Fibroblast of skin of right quadriceps (primary cell): ENCODE measurements at places on chromosomes 12 and 14.

DNA sequence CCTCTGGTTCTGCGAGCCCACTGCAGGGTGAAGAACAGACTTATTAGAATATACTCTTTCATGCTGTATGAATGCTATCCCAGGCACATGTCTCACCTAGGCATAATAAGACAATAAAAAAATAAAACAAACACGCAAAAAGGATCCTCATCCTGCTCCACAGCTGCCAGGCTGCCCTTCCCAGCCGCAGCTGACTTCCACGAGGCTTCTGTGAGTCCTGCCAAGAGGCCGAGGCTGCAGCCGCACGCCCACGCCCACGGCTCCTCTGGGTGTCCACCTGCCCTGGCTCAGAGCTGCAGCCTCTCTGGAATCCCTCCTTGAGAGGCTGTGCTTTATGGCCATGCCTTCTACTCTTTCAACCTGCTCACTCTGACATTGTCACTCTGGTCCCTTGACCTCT lies 6.9 kb downstream of the SMIM41 start:
- DNase-seq = no peak

DNA sequence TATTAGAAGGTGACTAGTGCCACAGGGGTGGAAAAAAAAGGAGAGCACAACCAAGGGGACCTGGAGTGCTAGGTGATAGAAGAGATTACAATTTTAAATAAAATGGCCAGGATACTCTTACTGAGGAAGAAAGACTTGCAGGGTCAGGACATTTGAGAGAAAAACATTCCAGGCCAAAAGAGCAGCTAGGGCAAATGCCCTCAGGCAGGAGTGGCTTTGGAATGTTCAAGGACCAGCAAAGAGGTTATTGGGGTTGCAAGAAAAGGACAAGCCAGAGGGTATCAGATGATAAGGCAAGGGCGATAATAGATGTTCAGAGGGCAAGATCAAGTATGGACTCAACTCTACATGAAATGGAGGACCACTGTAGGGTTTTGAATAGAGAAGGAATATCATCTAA lies 146.4 kb downstream of the KIF21A start:
- no peak for DNase-seq

- DNase-seq = no peak
Measured at GRCh38 chr14:40981247-40981646, 625.4 kb upstream of the LRFN5 start.

- DNase-seq = no peak
Measured at GRCh38 chr12:58725400-58726105, 194.8 kb downstream of the LRIG3 start.

- no peak for DNase-seq
Measured at GRCh38 chr14:81523616-81524015, 10.0 kb downstream of the SEL1L start.

GRCh38 chr14:75081660-75082229 lies 12.3 kb downstream of the ZC2HC1C start:
- DNase-seq = no peak

DNA sequence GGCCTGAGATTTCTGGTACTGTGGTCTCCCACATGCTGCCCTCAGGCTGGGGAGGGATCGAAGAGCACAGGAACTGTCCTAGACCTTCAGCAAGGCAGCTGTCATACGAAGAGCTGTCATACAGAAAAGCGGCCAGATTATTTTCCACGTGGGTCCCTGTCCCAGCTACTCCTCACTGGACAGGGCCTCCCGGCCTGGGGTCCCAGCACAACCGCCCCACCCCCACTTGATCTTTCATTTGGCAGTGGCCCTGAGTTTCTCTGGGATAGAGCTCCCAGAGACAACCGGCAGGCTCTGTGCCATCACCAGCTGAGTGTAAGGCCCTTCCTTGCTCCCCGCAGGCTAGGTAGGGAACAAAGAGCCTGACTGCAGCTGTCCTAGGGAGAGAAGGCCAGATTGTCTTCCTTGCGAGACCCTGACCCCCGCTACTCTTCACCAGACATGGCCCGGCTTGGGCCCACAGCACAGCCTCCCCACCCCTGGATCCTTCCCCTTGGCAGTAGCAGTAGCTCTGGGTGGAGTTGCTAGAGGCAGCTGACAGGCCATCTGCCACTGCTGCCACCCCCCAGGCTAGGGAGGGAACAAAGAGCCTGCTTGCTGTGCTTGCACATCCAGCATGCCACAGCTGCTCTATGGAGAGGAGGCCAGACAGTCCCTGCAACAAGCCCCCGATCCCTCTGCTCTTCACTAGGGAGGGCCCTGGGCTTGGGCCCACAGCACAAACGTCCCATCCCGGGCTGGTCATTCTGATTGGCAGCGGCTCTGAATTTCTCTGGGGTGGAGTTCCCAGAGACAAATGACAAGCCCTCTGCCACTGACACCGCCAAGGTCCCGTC lies 3.1 kb upstream of the OR4N2 start:
- DNase-seq = no peak

DNA sequence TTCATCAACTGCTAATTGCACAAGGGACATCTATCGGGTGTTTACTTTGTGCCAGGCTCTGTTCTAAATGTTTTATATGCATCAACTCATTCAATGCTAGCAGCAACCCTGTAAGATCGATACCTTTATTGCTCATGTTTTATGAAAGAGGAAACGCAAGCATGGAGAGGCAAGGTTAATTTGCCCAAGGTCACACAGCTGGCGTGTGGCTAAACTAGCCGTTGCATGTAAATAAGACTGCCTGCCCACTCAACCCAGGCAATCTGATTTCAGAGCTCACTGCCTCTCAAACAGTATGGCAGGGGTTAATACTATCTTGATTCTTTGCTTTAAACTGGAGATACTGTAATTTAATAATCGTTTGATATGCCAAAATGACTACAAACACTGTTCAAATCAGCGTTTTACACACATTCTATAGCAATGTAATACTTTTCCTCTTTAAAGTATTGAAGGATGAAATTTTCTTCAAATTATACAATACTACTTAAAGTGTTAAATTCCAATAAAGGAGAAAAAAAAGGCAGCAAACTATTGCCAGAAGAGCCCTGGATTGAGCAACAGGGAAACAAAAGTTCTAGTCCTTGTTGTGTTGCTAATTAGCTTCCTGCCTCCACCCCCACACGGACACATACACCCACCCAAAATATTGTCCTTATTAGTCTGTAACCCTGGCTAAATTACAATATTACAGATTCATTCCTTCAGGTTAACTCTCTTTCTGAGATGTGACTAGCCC lies 39.1 kb upstream of the DHRS7 start:
- no peak for DNase-seq

- DNase-seq = no peak
Measured at GRCh38 chr12:101696251-101697196, 916 bp upstream of the CHPT1 start.

DNA sequence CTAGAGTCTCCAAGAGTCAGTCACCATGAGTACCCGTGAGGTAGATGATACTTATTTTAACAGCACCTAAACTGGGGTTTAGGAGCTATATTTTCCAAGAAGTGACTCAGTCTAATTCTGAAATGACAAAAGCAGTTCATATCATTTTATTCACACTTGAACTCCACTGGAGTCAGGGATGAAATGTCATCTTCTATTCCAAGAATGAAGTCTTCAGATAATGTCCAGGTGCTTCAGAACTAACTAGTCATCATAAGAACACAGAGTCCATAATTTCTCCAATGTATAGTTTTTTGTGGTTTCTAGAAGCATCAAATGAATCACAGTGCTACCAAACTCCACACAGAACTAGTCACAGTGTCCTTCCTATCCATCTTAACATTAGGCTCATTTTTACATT lies 13.3 kb downstream of the DNM1L start:
- no peak for DNase-seq

GRCh38 chr12:29238822-29239291 lies 89.8 kb downstream of the FAR2 start:
- DNase-seq = no peak

DNA sequence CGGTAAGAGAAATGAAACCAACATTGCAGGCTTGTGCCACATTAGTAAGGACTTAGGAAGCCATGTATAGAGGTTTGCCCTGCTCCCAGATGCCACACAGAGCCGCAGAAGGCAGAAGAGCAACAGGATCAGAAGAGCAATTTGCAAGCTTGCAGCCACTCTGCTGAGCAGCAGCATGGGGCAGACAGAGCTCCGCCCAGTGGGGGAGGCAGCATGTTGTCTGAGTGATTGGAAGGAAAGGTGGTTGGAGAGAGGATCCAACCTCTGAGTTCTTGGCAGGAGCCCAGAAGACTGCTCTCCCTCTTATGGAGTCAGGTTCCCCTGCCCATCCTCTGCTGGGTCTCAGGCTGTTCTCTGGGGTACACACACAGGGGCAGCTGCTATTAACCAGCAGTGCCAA lies 2.3 kb upstream of the KRT6A start:
- DNase-seq = peak; percentile 22

DNA sequence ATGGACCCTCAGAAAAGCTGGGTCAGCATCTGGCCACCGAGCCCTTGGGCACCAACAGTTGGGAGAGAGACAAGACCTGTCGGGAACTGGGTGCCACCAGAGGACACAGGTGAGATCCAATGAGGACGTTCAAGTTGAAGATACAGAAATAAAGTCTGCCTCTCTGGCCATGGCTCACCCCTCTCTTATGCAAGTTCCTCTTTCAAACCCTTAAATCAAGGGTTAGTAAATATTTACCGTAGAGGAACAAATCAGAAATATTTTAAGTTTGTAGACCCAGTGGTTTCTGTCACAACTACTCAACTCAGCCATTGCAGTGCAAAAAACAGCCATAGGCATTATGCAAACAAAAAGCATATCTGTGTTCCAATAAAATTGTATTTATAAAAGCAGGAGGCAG lies 76.5 kb upstream of the HSPB8 start:
- no peak for DNase-seq
